ENCODE measurements at places on chromosomes 4 and X.

DNA sequence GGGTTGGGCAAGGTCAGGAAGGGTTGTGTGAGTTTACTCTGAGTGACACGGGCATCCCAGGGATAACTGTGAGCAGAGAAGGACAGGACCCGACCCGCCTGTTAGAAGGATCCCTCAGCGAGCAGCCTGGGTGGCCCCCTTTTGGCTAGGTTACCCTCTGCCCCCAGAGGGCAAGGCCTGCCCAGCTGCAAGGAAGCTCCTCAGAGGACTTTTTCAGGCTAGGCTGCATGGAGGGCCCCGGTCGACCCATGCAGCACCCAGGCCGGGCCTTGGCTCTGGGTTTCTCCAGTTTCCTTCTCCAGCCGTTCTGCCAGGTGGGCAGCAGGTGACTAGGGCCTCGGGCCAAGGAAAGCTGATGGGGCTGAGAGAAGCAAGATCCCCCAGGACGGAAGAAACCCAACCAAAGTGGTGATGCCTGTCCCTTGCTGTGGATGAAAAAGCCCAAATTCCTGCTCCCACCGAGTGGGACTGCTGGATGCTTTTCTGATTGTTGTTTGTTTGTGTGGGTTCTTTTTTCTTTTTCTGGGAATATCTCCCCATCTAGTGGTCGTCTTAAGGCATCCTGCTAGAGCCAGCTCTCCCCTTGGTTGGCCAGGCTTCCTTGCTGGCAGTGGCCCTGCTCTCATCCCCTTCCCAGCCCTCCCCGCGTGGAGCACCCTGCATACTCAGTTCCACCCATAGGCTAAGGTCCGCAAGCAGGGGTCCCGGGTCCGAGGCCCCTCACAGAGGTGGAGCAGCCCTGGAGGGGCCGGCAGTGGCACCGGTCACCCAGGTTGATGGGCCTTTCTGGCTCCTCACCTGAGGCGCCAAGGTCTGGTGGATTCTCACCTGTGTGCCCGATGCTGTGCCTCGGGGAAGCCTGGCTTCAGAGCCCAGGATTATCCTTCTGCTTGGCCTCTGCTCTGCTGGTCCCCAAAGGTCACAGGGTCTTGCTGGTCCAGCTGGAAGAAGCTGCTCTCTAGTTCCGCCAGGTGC, 1.8 kb downstream of the ZFP92 start:
- no peak for DNase-seq
- no peaks in the 10 kb centered on the region for H3K27me3 ChIP-seq
- H3K36me3 ChIP-seq: no peaks in the 10 kb centered on the region
- H3K4me3 ChIP-seq: peak overlapping the region; percentile 71
- no peak overlapping the region for H3K27ac ChIP-seq

GRCh38 chrX:17851874-17852273, 9.2 kb downstream of the RAI2 start:
- no peaks in the 10 kb centered on the region for H3K36me3 ChIP-seq
- no peak for DNase-seq
- H3K4me1 ChIP-seq: no peaks in the 10 kb centered on the region
- H3K4me3 ChIP-seq: no peak overlapping the region

DNA sequence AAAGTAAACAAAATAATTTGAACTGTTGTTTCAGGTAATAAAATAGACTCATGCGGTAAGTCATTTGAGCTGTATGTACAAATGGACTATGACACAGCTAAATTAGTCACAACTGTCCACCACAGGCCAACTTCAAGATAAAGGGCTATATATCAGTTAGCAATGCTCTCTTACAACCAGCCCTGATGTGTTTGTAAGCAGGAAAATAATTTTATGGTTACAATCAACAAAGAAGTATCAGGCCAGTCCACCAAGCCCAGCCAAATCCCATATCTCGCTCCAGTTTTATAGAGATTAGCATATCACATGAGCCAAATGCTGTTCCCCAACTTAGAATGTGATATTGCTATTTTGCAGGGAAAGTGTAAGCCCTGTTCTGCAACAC, 511 bp upstream of the DUSP21 start:
- DNase-seq: no peak
- no peaks in the 10 kb centered on the region for H3K36me3 ChIP-seq
- no peaks in the 10 kb centered on the region for H3K4me1 ChIP-seq
- no peak overlapping the region for H3K4me3 ChIP-seq
- no peaks in the 10 kb centered on the region for H3K27me3 ChIP-seq

GRCh38 chr4:39529534-39529933, 2.3 kb upstream of the UGDH start:
- no peak overlapping the region for H3K4me3 ChIP-seq
- peaks cover 23% of the 10 kb centered on the region for H3K36me3 ChIP-seq
- H3K27me3 ChIP-seq: peaks cover 2% of the 10 kb centered on the region
- H3K27ac ChIP-seq: no peak overlapping the region
- DNase-seq: no peak
